ENCODE measurements at places on chromosomes 1 and 21.

DNA sequence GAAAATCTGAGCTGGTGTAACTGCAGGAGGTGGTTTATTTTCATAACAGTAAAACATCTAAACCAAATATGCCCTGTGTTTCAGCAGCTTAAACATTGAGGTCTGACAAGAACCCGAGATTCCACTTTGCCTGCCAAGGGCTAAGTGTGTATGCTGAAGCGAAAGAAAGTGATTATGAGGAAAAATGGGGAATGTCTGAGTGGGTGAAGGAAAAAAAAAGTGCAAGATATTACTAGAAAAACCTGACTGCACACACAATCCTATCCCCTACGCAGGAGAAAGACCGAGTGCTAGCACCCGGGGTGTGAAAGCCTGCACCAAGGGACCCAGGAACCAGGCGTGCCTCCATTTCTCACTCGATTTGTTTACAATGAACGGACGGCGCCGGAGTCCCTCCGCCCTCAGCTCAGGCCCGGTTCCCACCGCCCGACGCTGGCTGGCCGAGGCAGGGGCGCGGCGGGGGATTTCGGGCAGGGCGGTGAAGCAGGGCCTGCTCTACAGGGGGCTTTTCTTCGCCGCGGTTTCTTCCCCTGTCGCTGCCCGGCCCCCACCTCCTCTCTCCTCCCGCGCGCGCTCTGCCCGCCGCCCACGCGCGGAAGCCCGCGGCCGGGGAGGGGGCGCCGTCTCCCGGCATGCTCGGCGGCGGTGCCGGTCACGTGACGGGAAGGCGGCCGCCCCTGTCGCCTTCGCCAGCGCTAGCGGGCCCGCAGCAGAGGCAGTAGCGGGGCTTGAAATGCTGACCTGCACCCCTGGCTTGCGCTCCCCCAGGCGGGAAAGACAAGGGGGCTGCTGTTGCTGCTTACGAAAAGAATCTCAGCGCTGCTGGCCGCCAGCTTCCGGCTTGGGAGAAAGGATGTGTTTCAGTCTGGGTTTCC lies 35.9 kb downstream of the ITPKB start:
- peak; percentile 76 for DNase-seq

- DNase-seq = peak; percentile 29
Observed at GRCh38 chr1:61626816-61627215, 98.1 kb downstream of the TM2D1 start.

- no peak for DNase-seq
Observed at GRCh38 chr1:2098839-2099785, 48.9 kb downstream of the PRKCZ start.

DNA sequence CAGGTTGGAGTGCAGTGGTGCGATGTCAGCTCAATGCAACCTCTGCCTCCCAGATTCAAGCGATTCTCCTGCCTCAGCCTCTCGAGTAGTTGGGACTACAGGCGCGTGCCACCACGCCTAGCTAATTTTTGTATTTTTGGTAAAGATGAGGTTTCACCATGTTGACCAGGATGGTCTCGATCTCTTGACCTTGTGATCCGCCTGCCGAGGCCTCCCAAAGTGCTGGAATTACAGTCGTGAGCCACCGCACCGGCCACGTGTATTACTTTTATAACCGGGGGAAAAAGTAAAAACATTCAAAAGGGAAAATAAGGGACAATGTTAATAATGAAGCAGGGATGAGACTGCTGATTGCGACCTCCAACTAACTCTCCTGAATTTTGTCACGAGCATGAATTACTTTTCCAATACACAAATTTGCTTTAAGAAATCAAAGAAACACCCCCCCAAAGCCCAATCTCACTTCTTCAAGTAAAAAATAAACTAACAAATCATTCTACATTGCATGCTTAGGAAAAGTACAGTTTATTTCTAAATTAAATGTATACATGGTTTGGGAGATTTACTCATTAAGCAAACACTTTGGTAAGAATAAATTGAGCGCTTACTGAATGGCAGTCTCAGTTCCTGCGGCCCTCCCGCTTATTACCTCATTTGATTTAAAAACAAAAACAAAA lies 521 bp upstream of the ZBED6 start:
- DNase-seq = no peak

DNA sequence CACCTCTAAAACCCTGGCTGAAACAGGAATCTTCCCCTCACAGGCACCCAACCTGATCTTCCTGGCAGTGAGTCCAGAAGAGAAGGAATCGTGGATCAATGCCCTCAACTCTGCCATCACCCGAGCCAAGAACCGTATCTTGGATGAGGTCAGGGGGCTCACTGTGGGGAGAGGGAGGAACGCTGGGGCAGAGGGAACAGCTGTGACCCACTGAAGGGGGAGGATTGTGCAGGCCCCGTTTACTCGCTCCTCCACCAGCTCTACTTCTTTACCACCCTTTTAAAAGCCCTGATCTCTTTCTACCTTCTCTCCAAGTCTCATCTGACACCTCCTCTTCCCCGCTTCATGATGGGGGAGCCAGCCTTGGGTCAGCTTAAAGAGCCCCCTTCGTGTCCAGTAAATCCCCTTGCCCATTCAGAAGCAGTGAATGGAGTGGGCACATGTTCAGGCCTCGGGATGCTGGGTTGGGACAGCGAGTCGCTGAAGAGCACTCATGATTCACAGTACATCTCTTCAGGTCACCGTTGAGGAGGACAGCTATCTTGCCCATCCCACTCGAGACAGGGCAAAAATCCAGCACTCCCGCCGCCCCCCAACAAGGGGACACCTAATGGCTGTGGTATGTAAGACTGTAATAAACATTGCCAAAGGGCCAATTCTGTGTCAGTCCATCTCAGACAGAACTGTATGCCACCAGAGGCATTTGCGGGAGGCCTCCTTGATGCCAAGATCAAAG lies 7.3 kb downstream of the PLEKHO1 start:
- DNase-seq = no peak

DNA sequence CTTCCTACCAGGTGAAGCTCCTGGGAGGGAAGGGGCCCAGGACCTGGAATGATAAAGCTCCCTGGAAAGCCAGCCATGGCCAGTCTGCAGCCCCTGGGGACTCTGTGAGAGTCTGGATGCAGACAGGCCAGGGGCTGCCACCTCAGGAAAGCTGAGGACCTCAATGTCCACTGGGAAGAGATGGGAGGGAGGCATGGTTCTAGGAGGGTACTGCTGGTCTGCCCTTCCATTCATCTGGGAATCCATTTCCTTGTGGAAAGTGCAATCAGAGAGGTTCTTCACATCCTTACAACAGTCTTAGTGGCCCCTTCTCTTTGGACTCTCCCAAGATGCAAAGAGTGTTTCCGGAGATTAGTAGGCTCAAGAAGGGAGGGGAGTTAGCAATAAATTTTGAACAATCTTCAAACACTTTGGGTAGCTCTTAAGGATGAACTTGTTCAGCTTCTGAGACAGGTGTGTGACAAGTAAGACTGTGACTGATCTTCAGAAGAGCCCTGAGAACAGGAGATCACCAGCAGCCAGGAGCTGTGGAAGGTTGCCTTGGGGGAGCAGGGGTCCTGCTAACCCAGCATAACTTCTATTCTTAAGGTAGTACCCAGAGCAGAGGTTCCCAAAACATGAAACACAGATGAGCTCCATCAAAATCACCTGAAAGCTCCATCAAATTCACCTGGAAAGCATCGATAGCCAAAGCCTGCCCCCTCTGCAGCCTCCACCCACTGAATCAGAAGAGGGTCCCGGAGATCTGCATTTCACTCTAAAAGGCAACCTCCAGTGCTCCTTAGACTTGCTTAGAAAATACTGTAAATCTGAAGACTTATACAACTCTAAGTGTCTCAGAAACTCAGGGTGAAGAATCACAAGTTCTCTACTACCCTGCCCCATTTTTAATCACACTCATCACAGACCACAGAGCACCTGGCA lies 616 bp upstream of the LAX1 start:
- no peak for DNase-seq

- DNase-seq = no peak
Observed at GRCh38 chr1:3384407-3384806, 70.1 kb upstream of the ARHGEF16 start.

DNA sequence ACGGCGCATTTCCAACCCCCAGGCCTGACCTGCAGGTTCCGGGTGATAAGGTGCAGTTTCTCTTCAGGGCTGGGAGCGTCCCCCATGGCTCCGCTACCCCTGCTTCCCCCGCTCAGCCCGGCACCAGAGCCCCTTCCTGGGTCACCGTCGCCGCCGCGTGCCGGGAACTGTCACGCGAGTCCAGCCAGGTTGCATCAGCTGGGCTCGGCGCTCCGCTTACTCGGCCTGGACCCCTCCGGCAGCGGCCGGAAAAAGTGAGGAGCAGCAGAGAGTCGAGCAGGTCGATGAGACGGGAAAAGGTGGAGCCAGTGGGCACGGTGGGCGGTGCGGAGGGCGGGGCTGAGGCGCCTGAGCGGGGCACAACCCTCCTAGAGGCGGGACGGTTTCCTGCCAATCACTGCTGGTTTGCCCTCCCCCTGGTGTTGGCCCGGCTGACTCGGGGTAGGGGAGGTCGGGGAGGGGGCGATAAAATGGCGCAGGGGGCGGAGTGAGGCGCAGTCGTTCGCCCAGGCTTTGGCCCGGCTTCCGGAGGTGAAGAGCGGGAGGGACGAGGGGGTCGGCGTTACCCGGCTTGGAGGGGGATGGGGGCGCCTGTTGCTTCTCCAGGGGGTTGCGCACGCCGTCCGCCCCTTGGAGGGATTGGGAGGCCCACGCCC lies at the start of the genes S100PBP and YARS1:
Gene S100PBP, plus strand, starts transcription at position 495 of the 656 bp plus-strand sequence. CDS start 8,447 bp downstream, outside the sequence.
Gene YARS1, minus strand, starts transcription at position 200 of the 656 bp plus-strand sequence. Its CDS starts 114 bp downstream, at position 86.
- peak; percentile 98 for DNase-seq

- DNase-seq = no peak
Observed at GRCh38 chr1:64687725-64688327, 57.0 kb upstream of the RAVER2 start.

GRCh38 chr1:6495041-6495441 lies 3.6 kb upstream of the PLEKHG5 start:
- no peak for DNase-seq

DNA sequence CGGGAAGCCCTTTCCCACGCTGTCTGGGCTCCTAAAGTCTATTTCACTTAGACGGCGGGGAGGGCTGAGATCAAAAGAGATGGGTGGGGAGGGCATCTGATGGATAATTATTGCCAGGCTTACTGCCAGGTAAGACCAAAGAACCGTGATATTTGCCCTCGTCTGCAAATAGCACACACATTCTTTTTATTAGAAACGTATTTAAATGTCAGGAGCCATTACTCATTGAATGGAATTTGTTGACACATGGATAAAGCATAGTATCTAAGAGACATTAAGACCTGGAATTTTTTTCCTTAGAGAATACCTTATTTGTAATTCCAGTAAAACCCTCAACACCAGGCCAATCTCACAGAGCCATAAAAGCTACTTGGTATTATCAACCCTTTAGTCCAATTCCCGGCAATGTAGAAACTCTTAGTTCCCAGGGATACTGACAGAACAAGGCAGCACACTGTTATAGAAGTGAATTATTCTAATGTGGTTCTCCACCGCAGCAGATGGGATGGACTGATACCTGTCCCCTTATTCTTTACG lies 10.6 kb downstream of the URB1 start:
- DNase-seq = peak; percentile 77

GRCh38 chr1:42456754-42457089 lies 379 bp downstream of the PPCS start:
- DNase-seq = peak; percentile 51

DNA sequence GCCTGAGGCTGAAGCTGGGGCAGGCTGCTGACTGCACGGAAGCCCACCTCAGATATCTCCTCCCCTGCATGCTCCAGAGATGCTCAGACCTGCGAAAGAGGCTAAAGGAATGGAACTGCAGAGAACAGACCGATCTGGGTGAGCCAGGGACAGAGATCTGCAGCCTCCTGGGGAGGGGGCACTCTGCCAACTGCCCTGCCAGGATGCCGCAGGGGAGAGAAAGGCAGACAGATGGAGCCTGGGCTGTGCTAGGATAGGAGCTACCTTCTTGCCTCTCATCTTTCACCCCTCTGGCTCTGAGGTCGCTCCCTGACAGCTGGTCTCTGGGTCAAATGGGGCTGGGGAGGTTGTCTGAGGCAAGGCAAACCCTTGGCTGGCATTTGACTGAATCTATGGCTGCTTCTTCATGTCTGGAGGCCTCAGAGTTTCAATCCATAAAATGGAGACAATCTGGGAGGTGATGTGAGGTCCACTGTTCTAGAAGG lies 238.2 kb downstream of the GRIK3 start:
- no peak for DNase-seq

GRCh38 chr1:150775276-150775675 lies 9.7 kb upstream of the CTSS start:
- DNase-seq = no peak

DNA sequence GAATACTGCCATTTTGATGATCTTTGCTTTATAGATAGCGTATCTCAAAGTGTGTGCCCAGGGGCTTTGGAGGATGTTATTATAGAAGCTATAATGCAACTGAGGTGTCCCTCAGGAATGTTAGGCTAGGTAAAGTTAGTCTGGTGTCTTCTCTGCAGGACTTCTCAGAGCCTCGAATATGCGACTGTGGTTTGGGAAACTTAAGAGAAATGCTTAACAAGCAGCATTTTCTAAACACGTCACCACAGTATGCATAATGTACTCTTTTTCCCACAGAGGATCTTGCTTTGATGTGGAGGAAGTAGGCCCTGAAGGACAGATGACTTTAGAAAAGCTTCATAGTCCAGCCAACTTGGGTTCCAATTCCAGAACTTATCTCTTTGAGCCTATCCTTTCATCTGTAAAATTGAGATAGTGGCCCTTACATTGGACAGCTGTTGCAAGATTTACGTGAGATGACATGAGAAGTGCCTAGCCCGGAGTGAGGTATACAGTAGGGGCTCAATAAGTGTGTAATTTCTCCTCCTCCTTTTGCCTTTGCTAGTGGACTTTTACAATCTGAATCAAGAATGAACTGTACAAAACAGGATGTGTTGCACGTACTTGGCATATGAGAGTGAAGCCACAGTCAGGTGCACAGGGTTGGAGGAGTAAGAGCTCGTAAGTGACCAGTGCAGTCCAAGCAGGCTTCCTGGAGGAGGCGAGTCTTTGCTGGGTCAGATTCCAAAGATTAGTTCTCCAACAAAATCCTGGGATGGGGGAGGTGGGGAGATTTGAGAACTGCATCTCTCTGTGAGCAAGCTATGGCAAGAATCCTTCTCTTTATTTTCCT lies 29.7 kb upstream of the TRABD2B start:
- DNase-seq = no peak

DNA sequence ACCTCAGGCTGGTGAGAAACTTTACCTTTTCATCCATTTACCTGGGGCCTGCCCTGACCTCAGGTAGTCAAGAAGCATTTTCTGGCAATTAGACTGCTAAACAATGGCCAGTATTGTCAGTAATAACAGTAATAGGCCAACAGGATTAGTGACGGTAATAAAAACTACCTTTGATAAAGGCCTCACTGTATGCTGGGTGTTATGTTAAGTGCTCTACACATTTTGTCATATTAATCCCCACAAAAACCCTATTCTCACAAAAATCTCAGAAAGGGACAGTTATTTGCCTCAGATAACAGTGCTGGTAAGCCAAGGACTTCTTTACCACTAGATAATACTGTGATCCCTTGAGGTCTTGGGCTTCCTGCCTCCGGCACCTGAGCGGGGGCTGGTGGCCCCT lies 191.4 kb downstream of the FOXD2 start:
- no peak for DNase-seq

GRCh38 chr1:160637821-160638539 lies 8.9 kb downstream of the SLAMF1 start:
- no peak for DNase-seq
